C1 segment of cervical spinal cord (tissue), 14 donors: ENCODE measurements at places on chromosomes 1 and 21.

DNA sequence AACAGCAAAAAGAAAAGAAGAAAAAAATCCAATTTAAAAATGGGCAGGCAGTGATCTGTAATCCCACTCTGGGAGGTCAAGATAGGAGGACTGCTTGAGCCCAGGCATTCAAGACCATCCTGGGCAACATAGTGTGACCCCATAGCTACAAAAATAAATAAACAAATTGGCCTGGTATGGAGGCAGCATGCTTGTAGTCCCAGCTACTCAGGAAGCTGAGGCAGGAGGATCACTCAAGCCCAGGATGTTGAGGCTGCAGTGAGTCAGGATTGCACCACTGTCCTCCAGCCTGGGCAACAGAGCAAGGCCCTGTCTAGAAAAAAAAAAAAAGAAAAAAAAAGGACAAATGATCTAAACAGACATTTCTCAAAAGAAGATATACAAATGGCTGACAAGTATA, 99.6 kb downstream of the EIF4G3 start:
- no peak for DNase-seq

DNA sequence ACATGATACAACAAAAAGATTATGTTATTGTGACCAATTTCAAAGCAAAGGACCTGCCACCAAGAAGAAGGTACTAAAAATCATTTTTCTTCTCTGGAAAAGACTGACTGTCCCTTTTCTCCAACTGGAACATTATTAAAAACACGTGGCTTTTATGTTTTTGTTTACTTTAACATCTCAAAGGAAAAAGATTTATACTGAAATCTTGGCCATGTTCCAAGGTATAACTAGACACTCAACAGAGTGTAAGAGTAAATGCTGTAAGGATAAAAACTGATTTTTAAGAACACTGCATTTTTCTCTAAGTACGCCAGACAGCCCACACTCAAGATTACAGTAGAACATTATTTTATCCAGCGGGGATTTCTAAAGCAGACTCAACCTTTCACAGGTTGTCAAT, 62.1 kb downstream of the BRWD1 start:
- DNase-seq = no peak

DNA sequence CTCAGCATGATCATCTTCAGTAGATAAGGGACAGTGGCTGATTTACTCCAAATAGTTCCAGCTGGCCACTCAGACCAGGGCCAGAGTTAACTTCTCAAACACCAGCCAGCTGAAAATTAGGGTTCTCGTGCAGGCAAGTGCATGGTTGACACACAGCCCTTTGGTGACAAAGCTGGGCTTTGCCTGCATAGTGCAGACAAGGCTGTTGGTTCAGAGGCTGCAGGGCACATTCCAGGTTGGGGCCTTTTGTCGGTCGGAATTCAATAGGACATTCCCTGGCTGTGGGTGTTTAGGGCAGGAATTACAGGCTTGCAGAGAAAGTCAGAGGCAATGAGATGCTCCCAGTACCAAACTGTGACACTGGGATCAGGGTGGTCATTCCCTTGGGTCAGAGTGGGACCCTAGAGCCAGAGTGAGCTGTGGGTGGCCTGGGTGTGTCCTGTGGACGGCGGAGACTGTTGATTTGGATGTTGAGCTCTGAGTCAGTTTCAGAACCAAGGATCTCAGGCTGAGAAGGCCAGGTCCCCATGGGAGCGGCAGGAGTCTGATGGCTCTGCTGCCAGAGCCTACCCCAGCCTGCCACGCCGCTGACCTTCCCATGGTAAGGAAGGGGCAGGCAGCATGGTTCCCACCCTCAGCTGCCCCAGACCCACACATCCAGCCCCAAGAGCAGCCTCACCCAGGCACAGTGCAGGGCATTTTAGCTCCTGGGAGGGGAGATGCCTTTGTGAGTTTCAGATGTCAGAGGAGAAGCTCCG, 56.2 kb downstream of the STUM start:
- DNase-seq = no peak

GRCh38 chr1:234642428-234642827, 32.5 kb upstream of the IRF2BP2 start:
- DNase-seq = no peak

GRCh38 chr1:184255560-184255959, 131.3 kb upstream of the C1orf21 start:
- DNase-seq = no peak

DNA sequence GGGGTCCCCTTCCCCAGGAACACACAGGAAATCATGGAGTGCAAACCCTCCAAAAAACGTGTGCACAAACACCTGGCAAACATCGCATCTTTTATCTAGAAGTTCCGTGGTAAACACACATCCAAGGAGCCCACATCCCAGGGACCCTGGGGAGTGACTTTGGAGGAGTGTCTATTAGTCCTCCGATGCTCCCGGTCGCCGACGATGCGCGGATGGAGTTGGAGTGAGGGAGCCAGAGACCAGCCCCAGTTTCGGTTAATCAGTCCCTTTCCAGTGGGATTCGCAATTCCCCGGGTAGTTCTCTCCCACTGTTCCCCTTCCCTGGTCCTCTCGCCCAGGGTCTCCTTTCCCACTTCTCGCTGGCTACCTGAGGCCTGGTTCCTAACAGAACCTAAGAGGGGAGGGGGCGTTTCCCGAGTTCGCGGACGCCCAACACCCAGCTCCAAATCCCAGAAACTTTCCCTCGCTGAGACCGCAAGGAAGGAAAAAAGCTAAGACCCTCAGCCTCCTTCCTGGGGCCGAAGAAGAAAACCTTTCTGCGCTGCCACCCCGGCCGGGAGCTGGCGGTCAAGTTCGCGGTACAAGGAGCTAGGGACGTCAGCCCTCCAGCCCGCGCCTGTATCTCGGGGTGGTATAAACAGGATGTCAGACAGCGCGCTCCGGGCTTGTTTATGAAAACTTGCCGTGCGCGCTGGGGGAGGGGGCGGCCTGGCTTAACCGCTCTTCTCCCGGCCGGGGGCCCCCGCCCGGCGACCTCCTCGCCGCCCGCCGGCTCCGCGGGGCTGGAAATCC, 787 bp downstream of the JAK1 start:
- peak; percentile 75 for DNase-seq

- no peak for DNase-seq
These were observed 39.7 kb upstream of the LYST start for GRCh38 chr1:235906436-235906835.

DNA sequence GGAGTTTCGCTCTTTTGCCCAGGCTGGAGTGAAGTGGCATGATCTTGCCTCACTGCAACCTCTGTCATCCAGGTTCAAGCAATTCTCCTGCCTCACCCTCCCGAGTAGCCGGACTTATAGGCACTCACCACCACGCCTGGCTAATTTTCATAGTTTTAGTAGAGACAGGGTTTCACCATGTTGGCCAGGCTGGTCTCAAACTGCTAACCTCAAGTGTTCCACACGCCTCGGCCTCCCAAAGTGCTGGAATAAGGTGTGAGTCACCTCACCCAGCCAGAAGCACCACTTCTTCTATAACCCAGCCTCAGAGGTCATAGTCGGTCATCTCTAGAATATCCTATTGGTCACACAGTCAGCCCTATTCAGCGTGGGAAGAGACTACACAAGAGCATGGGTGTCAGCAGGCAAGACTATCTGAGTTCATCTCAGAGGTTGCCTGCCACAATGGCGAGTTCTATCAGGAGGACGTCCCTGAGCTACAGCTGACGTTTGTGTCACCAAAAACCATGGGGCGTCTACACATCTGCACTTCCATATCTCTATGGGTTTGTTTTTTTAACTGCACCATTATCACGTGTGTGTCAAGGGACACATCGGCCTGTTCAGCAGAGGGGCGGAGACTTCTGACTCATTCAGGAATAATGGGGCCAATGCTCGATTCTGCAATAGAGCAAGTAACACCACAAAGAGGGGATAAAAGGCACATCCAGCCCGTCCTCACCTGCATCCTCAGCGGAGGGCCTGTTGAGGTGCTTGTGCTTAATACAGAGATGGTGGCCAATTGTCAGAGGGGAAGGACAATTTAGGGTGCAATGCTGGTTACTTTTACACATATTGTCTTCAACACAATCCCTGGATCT, 256.3 kb upstream of the IRF2BP2 start:
- DNase-seq = no peak

DNA sequence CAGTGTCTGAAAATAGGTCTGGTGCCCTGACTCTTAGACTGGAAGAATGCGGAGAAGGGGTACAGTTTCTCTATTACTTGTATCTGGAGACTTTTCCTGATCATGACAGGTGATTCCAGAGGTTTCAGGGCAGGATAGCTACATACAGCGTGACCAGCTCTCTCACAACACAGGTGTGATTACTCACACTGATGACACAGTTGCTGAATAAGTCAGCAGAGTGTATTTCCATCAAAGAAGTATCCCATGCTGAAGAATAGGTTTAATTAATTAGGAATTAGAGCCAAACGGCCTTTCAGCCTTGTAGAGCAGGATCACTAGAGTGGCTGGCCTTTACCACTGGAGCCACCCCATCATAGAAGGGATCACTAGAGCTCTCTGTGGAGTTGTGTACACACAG, 298.6 kb downstream of the LMX1A start:
- DNase-seq = no peak

DNA sequence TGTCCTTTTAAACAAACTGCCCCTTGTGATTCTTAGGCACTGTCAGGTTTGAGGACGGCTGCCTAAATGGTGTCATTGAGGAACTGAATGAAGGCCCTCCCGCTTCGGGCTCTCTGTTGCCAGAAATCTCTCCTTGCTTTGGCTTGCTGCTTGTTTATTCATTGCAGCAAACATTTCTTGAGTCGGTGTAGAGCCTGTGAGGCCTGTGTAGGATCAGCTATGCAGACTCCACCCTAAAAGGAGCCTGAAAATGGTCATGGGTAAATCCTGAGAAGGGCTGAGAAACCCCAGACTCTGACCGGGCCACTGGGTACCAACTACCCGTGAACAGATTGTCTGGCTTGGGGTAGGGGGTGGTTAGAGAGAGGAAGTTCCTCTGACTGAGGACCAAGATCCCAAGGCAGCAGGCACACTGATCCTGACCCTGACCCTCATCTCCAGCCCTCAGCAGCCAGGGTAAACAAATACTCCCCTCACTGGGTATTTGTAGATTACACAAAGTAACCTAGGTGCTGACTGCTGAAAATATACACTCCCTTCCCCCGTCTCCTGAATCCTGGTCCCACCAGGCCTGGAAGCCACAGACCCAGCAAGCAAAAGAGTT, 3.1 kb downstream of the IL6R start:
- DNase-seq = peak; percentile 22

DNA sequence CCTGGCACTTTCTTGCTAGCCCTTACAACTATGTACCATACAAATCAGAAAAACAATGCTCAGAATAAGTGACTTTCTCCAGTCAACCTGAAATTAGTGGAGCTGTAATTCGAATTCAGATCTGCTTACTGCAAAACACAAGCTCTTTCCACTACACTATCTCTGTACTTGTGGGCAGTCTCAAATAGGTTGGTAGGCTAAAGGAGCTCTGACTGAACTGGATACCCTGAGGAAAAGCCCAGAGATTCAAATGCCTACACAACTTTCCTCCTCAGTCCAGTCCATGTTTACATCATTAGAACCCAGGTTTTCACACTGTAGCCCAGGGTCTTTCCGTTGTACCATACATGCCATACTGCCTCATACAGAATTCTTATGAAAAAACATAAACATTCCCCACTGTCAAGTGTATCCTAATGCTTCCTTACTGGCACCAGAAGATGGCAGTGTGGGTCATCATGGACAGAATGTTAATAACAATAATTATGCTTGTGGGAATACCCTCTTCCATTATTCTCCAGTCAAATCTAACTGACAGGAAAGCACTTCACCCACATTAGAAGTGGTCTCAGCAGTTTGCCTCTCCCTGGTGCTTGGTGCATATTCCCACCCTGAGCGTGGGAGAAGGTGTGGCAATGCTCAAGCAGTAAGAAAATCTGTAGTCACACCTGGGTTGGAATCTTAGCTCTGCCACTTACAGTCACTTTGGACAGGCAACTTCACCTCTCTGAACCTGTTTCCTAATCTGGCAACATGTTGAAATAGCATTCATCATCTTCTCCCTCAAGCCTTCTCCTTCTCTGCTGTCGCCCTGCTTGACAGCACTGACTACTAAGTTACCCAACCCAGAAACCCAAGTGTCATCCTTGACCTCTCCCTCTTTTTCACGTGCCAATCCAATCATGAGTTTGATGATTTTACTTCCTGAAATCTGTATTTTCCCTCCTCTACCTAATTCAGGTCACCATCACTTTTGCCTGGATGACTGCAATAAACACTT, 14.4 kb upstream of the ZFYVE9 start:
- peak; percentile 1 for DNase-seq

DNA sequence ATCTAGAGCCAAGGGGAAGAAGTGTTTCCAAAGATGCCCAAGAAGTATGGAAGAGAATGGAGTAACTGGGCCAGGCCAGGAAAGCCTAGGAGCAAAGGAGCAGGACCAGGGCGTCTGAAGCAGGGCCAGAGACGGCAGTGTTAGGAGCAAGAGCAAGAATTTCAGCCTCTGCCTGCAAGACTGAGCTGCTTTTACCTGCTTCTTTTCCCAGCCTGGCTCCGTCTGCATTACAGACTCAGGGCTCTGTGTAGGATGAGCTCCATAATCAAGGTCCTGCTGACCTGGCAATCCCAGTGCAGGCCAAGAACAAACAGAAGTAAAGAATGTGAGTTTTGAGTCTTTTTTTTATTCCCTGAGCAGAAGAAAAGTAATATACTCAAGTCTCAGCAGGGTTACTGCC, 10.1 kb downstream of the FMO1 start:
- DNase-seq = no peak

DNA sequence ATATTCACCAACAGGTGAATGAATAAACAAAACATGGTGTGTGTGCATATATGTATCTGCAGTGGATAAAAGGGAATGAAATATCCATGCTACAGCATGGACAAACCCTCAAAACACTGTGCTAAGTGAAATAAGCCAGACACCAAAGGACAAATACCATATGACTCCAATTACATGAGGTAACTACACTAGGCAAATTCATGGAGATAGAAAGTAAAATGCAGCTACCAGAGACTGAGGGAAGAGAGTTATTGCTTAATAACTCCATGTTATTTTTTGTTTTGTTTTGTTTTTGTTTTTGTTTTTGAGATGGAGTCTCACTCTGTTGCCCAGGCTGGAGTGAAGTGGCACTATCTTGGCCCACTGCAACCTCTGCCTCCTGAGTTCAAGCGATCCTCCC, 2.4 kb downstream of the ITLN1 start:
- DNase-seq = no peak

- no peak for DNase-seq
These were observed 2.5 kb downstream of the TGFBR3 start for GRCh38 chr1:91883470-91883869.

DNA sequence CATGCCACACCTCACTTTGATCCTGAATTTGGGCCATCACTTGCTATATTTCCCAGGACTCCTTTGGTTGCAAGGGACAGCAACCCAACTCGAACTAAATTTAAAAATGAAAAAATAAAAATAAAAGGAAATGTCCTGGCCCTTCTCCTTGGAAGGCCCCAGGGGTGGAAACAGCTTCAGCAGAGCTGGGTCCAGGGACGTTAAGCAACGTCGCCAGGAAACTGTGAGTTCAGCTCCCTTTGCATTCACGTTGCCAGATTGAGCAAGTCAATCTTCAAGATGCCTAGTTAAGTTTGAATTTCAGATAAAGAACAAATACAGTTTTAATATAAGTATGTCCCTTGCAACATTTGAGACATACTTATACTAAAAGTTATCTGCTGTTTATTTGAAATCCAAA, 14.6 kb upstream of the SPSB1 start:
- no peak for DNase-seq

- no peak for DNase-seq
These were observed 31.9 kb upstream of the POFUT2 start for GRCh38 chr21:45319461-45320211.
